ENCODE measurements at places on chromosomes 2 and 18.

DNA sequence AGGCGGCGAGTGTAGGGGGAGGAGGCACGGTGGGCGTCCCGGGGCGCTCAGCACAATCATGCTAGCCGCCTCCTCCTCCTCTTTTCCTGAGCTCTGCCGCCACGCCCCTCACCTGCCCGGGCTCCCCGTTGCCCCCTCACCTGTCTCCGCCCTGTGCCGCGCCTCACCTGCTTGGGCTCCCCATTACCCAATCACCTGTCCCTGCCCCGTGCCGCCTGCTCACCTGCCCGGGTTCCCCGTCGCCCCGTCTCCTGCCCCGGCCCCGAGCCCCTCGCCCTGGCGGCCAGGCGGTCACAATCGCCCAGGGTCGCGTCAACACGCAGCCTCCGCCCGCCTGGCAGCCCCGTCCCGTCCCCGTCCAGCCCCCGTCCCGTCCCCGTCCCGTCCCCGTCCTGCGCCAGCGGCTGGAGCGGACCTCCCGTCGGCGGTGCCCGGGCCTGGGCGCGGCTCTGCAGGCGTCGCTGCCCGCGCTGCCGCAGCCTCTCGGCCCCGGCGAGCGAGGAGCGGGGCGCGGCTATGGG, at the start of gene DCDC2C:
Gene DCDC2C (plus strand): TSS at position 340 of the 521 bp plus-strand sequence. CDS start 177 bp downstream, at position 517.
- DNase-seq = no peak

DNA sequence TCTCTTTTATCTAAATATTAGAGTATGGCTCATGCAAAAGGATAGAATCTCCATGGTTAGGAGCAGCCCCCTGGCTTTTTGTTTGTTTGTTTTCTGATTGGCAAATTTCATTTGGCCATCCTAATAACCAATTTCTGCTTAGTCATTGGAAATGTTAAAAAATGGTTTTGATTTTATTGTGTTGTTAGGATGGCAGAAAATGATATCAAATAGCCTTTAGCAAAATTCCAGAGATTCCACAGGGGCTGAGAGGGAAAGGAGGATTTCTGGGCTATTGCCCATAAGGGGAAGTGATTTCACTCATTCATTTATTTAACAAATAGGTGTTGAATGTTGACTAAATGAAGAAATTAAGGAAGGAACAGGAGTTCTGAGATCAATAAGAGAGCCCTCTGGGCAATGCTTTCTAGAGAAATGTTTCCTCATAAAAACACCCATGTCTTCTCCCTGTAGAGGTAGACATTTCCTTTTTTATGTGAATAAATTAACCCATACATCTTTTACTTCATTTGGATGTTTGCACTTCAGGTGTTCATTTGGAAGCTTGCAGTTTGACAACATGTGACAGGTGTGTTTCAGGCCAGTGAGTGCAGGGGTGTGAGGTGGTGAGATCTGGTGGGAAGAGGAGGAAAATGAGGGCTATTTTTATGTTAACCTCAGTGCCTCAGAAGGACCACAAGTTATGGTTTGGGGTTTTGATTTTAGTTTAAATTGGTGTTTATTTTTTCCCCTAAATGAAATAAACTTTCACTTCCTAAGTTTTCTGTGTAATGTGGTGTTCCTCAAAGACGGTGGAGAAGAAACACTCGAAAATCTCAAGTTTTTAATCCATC, 61.7 kb upstream of the EPC2 start:
- no peak for DNase-seq

GRCh38 chr2:112627060-112628040, 18.4 kb upstream of the SLC20A1 start:
- no peak for DNase-seq

- no peak for DNase-seq
These were observed 71.4 kb downstream of the HNMT start for GRCh38 chr2:138035608-138036217.

DNA sequence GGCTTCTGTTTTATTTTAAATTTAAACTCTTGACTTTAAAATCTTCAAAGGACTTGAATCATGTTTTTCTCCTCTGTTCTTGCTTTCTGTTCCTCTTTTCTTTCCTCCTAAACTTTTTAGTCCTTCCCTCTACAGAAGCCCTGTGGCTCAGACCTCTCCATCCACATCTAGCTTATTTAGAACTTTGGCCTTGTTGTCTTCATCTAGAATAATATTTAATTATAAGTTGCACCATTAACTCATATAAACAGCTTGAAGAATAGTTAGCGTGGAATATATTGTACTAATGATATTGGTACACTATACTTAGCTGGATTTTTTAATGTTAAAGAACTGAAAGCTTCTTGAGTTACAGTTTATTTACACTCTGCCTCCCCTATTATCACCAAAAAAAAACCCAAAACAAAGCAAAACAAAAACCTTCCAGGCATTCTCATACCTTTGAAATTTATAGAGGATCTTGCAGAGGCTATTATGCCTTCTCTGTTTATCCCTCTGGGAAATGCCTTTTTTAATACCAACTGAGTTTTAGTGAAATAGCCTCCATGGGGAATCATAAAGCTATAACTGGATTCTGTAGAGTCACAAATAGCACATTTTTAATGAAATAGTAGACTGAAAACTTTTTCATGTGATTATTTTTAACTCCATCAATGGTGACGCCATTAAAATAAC, 9.2 kb upstream of the CCDC141 start:
- no peak for DNase-seq

Measured in stimulated activated CD4-positive, alpha-beta T cell treated with anti-CD3 and anti-CD28 coated beads, Interleukin-15, amount 100 ng/mL, for 1 hour (primary cell).